ENCODE measurements at places on chromosomes 6 and 20.

DNA sequence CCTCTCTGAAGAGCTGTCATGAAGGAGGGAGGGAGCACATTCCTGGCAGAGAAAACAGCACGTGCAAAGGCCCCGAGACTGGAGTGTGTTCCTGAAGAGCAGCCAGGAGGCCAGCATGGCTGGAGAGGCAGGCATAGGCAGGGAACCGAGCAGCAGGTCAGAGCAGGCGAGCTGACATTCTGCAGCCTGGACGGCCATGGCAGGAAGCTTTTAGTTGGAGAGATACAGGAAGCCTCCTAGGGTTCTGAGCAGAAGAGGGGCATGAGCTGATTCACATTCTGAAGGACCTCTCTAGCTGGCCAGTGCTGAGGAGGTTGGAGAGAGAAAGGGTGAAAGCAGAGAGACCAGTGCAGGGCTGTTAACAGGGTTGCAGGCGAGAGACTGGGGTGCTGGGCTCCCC, 29.7 kb downstream of the POFUT1 start:
- DNase-seq, result no peak

GRCh38 chr20:21632031-21632734, 73.3 kb upstream of the PAX1 start:
- no peak for DNase-seq

- no peak for DNase-seq
Observed at GRCh38 chr6:37840143-37840939, 20.8 kb downstream of the ZFAND3 start.

- no peak for DNase-seq
Observed at GRCh38 chr6:20313960-20314530, 87.6 kb upstream of the E2F3 start.

DNA sequence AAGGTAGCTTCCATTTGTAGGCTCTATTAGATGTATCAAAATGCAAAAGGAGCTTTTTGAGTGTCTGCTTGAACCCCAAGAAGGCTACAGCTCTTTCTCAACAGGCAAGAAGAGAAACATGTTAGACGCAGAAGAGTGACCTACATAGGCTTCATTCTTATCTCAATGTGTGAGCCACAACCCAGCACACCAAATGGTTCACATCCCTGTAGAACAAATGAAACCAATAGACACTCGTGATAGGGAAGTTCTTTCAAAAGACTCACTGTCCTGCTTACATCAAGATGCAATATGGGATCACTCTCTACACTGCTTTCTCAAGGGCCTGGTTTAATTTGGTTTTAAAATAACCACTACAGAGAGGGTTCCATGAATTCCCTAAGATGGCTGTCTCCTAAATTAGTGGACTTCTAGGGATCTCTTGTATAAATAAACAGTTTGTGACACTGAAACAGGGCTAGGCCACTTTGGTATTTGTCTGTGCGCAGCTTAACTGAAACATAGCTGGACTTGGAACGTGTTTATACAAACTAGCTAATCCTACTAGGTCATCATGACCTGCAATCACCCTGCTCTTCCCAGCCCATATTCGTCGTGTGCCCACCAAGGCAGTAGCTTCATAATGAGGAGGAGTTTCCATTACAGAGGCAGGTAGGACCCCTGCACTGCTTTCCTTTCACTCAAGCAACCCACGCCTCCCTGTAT, 225.4 kb upstream of the PREP start:
- no peak for DNase-seq

GRCh38 chr6:118844915-118845314, 49.0 kb upstream of the ASF1A start:
- no peak for DNase-seq

Data from glomerular endothelial cell (primary cell).